ENCODE measurements at places on chromosomes 5 and 9. TPM values are rescaled to one million over a fixed set of nuclear protein-coding genes. Genes with fewer than 3 reads are reported as not detected.
A peak's percentile ranks its signal among the peaks of the same experiment; 100 is the strongest.

DNA sequence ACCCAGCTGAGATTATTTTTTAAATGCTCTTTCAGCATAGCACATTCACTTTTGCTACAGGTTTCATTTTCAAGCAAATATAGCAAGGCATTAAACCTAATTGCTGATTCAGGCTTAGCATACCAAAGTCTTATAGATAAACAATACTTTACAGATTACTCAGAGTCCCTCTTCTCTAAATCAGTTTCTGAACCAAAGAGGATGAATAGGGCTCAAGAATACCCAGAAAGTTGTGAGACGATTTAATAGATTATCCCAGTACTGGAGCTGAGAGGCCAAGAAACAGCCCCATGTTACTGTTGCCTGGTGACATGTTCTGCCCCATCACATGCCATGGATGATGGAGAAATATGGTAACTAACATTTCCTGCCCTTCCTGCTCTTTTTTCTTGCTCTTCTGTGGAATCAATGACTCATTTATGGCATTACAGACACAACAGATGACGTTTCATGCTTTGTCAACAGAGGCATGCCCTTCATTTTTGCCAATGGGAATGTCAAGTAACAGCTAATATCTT, 18.1 kb upstream of the SSBP2 start:
- DNase-seq = peak; percentile 25

DNA sequence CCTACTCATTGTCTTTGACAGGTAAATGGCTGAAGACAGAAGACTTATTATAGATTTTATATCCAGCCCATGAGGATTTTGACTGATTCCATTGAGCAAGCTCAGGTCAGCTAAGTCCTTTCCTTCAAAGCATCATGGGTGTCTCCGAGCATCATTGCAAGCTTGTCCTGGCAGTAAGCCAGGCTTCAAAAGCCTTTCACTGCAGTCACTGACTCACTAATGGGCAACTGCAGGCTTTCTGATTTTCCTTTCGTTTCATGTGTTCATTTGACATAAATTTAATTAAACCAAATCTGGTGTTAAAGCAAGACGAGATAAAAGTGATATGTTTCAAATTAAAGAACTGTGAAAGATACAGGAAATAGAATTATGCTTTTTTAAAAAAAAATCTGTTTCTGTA, 426.2 kb downstream of the ANXA1 start:
- peak; percentile 23 for DNase-seq

The FOXD4L6 gene
- total RNA-seq = not detected

DNA sequence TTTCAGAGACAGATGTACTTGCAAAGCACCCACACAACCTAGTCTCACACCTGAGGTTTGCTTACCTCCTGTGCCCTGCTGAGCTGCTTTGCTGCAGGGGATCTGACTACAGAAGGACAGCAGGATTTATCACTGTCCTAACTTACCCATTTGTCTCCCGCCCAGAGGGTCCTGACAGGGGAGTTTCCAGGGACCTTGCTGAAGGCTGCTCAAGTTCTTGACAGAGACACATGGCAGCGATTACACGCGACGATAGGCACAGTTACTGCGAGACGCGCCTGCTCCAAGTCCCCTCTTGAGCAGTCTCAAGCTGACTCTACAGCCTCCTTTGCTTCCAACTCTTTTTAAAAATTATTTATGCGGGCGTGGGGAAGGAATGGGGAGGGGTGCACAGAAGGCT, 24.6 kb upstream of the GALNT10 start:
- DNase-seq = no peak

- DNase-seq = peak; percentile 66
Observed at GRCh38 chr5:98927242-98927988, 1.4 kb downstream of the CHD1 start.

- no peak for DNase-seq
Observed at GRCh38 chr5:89064054-89064453, 181.1 kb upstream of the MEF2C start.

DNA sequence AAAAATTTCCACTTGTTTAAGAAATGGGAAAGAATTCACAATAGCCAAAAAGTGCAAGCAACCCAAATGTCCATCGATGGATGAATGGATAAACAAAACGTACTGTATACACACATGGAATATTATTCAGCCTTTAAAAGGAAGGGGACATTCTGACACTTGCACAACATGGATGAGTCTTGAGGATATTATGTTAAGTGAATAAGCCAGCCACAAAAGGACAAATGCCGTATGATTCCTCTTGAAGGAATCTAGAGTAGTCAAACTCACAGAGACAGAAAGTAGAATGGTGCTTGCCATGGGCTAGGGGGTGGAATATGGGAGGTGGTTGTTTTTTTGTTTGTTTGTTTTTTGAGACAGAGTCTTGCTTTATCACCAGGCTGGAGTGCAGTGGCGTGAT, 3.8 kb upstream of the ATP6V0E1 start:
- no peak for DNase-seq

DNA sequence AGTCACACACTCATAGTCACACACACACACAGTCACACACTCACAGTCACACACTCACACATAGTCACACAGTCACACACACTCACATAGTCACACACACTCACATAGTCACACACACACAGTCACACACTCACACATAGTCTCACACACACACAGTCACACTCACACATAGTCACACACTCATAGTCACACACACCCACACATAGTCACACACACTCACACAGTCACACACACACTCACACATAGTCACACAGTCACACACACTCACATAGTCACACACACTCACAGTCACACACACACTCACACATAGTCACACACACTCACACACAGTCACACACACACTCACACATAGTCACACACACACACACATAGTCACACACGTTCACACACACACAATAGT, 4.1 kb downstream of the OLFM1 start:
- DNase-seq = no peak

The C9orf153 gene
- not detected for total RNA-seq

DNA sequence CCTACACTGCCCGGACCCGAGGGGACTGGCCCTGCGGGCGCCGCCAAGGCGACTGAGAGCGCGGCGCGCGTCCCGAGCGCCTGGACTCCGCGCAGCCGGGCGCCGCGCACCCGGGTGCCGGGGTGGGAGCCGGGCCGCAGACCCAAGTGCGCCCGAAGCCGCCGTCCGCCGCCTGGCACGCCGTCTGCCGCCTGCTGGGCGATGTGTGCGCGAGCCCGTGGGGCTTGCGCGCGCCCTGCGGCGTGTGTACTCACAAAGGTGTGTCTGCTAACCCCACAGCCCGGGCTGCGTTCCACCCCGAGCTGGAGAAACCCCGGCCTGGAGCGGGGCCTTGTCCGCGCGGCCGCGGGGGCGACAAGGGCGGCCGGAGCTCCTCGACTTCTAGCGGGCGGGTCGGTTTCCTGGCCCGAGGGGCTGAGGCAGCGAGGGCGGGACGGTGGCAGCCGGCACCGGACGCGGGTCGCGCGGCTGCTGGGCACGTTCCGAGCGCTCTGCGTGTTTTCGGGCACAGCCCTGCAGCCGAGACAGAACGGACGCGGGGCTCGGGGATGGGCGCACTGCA, 1.1 kb upstream of the ZSWIM6 start:
- peak; percentile 66 for DNase-seq

GRCh38 chr9:13529321-13530104, 250.0 kb upstream of the MPDZ start:
- DNase-seq = peak; percentile 66

The GBGT1 gene
- 7.2 TPM for total RNA-seq

- DNase-seq = no peak
Observed at GRCh38 chr9:31314241-31314640, 1070.2 kb upstream of the ACO1 start.

DNA sequence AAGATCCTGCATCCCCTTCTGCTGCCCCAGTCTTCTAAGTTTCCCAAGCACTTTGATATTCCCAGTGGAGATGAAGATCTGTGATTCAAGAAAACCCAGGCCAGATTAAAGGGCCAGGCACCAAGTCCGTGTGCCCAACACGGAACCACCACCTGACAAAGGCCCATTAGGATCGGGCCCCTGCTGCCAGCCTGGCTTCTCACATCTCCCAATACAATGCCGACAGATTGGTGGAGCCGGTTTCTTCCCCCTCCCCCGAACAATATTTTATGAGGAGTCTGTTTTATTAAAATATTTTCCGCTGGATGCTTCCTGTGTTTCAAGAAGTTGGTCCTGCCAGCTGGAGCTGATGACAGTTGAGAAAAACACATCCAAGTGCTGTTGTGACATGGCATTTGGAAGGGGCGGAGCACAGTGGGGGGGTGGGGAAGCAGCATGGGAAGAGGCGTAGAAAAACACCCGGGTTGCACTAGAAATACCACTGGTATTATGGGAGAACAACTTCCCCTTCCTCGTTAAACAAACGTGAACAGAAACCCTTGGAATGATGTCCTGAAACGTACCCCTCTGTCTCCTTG, 45.0 kb downstream of the CRB2 start:
- no peak for DNase-seq

GRCh38 chr5:124330595-124331220, 415.7 kb downstream of the ZNF608 start:
- DNase-seq = no peak
